ENCODE measurements at places on chromosomes 11 and 22.

DNA sequence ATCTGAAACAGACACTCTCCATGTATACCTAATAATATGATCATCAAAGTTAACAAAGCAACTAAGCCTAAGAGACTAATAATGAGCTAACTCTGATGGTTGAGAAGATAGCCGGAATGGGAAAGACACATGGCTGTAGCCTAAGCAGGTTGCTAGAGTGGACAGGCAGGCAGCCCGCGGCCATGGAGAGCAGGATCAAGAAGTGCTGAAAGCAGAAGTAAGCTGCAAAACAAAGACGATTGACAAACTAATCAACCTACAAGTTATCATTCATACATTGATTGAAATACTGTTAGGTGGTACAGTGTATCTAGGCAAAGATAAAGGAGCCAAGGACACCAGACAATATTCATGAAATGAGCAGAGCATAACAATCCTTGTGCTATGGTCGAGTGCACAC lies 29.3 kb downstream of the SLN start:
- DNase-seq, result no peak

DNA sequence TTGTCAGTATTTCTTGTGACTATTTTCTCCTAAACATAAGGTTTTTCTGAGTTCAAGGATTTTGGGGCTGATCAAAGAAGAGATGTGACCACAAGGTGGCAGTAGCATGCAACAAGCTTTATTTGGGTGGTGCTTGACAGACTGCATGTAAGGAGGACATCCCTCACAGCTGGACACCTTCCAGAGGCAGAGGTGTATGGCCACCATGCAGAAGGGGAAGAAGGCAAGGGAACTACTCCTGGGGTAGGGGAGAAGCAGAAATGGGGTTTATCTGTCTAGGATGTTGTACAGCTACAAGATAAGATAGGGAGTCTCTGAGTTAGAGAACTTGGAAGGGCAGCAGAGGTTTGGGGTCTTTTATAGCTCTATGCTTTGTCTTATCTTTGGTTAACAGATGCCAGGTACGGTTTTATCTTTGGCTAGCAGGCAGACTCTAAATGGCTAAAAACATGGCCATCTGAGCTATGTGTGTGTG lies 5.1 kb upstream of the BIRC2 start:
- DNase-seq, result peak; percentile 74

- peak; percentile 28 for DNase-seq
Observed at GRCh38 chr11:77472991-77473800, 698 bp downstream of the PAK1 start.

- no peak for DNase-seq
Observed at GRCh38 chr11:57485217-57485990, 25.1 kb downstream of the RTN4RL2 start.

GRCh38 chr22:41822317-41823057 lies 10.4 kb upstream of the SREBF2 start:
- DNase-seq, result peak; percentile 30

GRCh38 chr22:17172029-17172833 lies 13.2 kb upstream of the HDHD5 start:
- DNase-seq, result no peak

DNA sequence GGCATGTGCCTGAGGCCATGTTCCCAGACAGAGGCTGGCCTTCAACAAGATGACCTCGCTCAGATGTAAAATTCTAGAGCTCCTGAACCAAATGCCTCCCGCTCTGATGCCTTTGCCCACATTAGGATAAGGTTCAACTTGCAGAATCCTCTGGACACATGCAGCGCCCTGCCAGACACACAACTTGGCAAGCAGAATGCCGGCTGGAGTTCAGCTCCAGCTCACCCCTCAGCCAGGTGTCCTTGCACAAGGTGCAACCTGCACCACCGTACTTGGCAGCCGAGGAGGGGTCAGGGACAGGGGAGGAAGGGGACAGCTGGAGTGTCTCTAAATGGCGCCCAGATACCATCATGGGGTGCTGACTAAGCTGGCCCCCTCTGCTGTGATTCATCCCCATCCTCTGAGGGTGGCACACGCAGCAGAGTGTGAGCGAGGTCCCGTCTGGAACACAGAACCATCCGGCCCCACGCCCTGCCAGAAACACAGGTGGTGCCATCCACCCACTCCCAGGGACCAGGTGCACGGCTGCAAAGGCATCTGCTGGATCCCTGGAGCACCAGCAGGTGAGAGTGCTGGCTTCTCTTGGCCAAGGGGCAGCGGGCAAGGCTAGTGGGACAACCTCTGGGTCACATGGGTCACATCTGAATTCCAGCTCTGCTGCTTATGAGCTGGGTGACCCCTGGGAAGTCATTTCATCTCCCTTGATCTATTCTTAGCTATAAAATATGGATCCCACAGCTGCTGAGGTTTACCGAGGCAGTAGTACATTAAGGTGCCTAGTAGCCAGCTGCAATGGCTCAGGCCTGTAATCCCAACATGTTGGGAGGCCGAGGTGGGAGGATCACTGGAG lies 12.8 kb downstream of the ZMAT5 start:
- DNase-seq, result no peak

DNA sequence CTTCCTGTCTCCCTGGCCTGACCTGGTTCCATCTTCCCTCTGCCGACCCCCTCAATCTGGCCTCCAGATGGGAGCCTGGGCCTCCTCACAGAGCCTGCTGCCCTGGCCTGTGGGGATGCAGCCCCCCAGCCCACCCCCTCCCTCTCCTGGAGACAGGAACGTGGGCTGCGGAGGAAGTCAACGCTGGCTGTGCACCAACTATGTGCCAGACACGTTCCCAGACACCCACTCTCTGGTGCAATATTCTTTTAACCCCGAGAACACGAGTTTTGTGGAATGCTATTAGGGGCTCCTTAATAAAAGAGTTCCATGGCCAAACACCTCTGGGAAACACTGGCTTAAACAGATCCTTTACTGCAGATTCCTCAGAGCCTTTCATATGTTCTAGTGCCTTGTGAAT lies 15.9 kb downstream of the WNT11 start:
- DNase-seq, result no peak

DNA sequence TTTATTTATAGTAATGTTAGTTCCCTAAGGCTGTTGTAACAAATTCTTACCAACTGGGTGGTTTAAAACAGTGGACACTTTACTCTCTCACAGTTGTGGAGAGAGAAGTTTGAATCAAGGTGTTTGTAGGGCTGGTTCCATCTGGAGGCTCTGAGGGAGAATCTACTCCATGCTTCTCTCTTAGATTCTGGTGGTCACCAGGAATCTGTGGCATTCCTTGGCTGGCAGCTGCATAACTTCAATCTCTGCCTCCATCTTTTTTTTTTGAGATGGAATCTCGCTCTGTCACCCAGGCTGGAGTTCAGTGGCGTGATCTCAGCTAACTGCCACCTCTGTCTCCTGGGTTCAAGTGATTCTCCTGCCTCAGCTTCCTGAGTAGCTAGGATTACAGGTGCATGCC lies 46.3 kb downstream of the LDLRAD3 start:
- DNase-seq, result no peak

- DNase-seq, result no peak
Observed at GRCh38 chr11:22337596-22338485, at the start of gene SLC17A6. Gene SLC17A6 (plus strand): TSS chr11:22338381. CDS start chr11:22338534, 153 bp downstream.

DNA sequence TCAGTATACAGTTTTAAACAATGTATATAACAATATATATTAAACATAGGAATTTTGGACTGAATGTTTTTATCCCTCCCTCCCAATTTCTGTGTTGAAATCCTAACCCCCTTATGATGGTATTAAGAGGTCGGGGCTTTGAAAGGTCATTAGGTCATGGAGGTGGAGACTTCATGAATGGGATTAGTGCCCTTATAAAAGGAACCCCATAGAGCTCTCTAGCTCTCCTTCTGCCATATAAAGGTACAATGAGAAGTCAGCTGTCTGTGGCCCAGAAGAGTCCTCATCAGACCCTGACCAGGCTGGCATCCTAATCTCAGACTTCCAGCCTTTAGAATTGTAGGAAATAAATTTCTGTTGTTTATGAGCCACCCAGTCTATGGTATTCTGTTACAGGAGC lies 6.5 kb downstream of the NNMT start:
- DNase-seq, result no peak

DNA sequence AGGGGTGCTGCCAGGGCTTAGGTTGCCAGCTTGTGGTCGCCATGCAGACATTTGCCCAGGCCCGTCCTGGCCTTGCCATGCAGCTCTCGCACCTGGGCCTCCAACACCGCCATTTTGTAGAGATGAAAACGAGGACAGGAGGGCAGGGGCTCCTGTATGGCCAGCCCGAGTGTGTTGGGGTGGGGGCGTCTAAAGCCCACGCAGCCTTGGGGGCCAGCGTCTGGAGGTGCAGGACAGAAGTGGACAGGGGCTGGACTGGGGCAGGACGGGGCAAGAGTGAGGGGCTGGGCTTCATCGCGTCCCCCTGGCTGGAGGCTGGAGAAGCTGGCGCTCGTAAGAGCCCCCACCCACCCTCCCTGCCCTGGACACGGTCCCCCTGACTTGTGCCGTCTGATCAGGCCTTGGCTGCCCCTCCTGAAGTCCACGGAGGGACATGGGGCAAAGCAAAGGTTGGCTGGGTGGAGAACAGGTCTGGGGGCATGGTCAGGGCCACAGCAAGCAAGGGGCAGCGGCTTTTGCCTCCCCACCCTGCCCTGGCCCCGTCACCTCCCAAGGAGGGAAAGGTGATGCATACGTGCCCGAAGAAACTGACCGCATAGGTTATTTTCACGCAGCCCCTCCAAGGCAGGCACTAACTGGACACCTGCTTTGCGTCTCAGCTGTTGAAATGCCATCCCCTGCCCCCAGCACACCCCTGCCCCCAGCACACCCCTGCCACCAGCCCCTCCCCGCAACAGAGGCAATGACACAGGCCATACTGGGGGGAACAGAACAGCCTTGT lies 815 bp downstream of the TNNT3 start:
- no peak for DNase-seq

DNA sequence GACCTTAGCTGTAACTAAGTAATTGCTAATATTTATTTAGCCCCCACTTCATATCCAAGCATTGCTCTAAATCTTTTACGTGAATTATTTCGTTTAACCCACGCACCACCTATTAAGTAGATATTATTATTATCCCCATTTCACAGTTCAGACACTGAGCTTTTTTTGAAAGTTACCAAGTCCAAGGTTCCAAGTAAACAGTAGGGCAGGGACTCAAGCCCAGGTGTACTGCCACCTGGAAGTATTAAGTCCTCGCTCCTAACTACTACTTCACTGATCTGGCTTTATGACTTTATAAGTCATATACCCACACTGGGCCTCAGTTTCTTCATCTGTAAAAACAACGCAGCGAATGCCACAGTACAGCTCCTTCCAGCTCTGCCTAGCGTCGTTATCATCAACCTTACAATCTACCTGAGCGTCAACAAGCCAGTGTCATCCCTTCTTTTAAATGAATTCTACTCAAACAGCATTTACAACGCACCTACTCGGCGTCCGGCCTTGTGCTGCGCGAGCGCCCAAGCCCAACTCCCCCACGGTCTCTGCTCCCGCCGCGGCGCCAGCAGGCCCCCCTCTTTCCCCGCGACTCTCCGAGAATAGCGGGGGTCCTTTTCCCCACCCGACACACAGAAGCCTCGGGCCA lies 624 bp downstream of the TMEM41B start:
- DNase-seq, result peak; percentile 28

DNA sequence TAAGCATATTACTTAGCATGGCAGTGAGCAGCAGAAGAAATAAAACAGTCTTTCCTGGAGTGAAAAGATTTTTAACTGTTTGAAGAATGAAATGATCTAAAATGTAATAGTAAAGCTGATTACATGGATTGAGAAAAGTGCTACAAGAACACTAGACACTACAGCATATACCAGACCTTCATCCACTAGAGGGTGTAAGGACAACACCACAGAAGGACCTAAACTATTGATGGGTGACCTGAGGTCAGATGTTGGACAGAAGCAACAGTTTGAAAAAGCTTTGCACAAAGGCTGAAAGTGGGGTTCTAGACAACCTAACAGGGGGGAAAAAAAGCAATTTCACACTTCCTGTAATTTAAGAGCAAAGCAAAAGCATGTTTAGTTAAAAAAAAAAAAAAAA lies 97.7 kb downstream of the RBFOX2 start:
- peak; percentile 31 for DNase-seq

DNA sequence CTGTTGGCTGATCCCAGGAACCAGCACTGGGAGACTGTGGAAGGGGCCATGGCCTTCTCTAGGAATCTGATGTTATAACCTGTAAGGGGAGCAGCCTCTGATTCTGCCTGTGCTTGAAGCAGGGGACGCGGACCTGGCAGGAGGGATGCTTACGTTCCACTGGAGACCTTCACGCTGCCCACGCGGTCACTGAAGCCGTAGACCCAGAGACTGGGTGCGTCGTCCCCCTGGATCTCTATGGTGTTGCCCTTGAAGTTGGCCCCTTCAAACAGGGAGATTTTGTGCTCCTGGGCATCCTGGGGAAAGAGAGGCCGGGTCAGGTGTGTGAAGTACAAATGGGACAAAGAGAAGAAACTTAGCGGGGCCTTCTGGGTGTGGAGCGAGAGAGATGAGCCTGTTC lies 11.8 kb upstream of the TPST2 start:
- no peak for DNase-seq

- DNase-seq, result no peak
Observed at GRCh38 chr22:30262112-30262511, 4.5 kb downstream of the OSM start.

DNA sequence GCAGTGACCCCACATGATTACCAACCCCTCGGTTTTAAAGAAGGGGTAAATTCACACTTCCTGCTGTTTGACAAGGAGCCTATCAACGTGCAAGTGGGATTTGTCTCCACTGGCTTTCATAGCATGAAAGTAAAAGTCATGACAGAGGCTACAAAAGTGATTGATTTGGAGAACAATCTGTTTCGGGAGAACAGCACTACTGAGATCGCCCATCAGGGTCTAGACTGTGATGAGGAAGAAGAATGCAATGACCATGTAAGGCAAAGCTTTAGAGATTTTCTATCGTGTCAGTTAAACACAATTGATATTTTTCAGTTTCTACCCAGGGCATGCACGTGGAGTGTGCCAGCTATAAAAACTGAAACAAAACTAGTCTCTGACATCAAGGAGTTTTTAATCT lies 41.7 kb downstream of the HORMAD2 start:
- DNase-seq, result no peak

DNA sequence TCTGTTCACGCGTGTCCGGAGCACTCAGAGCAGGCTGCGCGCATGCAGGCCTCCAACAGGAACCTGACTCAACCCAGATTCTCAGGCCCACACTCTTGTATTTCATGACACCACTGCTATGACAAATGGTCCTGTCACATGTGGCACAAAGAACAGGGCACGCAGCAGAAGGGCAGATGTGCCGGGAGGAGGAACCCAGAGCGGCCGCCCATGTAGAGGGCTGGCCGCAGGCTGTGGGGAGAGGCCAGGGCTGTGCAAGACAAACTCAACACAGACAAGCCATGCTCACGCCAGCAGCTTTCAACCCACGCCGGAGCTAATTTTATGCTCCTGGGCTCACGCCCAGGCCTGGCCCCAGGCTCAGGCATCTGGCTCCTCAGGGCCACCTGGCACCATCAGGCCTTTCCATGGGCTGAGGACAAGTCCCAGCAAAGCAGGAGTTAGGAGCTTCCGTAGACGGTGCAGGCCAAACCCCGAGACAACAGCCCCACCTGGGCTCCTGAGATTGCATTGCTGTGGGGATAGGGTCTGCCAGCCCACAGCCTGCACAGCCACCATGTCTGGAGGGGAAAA lies 40.0 kb downstream of the DUSP8 start:
- no peak for DNase-seq

All from NCI-H2081 (cell line).